Lower leg skin (tissue), 4 donors: ENCODE measurements at places on chromosomes 1 and 21. TPM values are rescaled to one million over a fixed set of nuclear protein-coding genes. Genes with fewer than 3 reads are reported as not detected.
A peak's percentile ranks its signal among the peaks of the same experiment; 100 is the strongest.

DNA sequence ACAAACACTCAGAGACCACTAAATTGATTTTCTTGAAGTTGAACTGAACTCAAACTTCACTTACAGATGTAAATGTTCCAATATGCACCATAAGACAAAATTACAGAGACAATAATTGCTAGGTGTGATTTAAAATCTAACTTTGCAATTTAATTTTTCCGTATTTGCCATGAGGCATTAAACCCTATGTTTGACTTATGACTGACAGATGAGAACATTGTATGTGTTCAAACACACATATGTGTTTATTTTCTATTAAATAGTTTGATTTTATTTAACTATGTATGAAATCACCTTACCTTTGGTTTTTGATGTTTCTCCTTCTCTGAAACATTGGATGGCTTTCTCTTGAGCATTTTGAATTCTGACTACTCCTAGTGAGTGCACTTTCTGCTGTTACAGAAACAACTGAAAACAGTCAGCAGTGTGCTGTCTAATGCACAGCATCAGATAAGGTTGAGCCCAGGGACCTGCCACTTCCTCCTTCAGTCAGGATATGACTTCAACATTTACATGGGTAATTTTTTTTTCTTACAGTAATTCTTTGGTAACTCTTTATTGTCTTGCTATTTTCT lies at the start of gene SAMSN1:
Gene SAMSN1, minus strand, starts transcription at position 410 of the 575 bp plus-strand sequence. Its CDS starts 54 bp downstream, at position 356.
- peak; percentile 47 for DNase-seq

GRCh38 chr1:181383695-181384094 lies 99.6 kb upstream of the CACNA1E start:
- DNase-seq = no peak

GRCh38 chr21:17859661-17860060 lies 40.5 kb upstream of the C21orf91 start:
- no peak for DNase-seq

- no peak for DNase-seq
These were observed 97.3 kb upstream of the HMCN1 start for GRCh38 chr1:185636848-185637247.

DNA sequence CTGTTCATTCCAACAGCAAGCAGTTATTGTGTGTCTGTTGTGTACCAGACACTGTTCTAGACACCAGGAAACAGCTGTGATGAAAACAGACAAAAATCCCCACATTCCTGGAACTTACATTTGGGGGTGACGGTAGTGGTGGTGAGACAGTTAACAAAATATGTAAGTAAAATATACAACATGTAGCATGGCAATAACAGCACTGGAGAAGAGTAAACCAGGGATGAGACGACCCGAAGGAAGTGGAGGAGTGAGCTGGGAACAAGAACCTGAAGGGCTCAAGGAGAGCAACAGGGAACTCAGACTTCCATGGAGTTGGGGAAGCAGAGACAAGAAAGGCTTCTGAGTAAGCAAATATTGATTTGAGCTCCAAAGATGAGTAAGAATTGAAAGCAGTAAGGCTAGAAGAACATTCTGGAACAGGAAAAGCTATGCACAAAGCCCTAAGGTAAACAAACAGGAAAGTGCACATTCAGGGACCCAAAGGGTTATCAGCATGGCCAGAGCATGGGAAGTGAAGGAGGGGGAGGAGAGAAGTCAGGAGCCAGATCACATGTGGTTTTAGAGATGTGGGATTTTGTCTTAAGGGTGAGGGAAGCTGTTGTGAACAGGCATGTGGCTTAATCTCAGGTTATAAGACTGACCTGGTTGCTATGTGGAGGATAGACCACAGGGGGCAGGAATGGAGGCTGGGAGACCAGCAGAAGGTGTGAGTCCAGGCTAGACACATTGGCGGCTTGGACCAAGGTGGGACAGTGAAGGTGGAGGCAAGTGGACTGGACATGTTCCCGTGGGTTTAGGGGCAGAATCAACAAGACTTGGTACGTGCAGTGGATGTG lies 7.3 kb downstream of the CSF1 start:
- DNase-seq = no peak

DNA sequence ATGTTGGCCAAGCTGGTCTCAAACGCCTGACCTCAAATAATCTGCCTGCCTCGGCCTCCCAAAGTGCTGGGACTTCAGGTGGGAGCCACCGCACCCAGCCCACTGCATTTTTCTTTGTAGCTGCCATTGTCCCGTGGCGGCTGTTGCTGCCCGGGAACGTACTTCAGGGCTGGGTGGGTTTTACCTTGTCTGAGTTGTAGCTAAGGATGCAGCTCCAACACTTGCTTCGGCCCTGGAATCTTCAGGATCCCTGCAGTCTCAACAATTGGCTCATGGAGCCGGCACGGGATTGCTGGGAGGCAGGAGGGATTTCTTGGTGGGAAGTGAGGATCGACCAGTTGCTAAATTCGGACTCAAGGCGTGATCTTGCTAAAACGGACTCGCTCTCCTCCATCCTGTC lies 10.7 kb downstream of the TNFRSF8 start:
- DNase-seq = no peak

The LCE3B gene
- total RNA-seq = not detected

The SPATA1 gene
- total RNA-seq = not detected

The ESRRG gene
- total RNA-seq = 7.0 TPM

The LEMD1 gene
- total RNA-seq = not detected
